CD4-positive, alpha-beta T cell treated with Interleukin-17A for 1 hour (primary cell): ENCODE measurements at places on chromosomes 12 and 14.

DNA sequence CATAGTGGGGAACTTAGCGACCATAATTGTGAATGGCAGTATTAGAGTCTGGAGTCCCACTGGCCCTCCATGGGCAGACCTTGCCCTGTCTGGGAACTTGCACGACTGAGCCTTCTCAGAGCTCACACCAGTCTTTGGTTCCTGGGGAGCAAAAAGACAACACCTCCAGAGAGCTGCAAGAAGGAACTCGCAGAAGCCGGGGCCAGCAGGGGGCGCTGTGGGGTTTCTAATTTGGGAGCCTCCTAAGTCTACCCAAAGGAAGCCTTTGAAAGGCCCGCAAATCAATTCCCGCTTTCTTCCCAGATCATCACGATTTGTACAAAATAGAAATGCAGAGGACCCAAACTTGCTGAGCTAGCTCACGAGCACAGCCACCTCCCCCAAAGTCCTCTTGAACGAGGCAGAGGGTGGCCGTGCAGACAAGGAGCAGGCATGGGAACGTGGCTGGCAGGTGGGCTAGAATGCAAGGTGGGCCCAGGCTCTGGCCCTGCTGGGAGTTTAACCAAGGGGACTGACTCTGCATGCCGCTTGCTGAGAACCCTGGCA, 46.3 kb upstream of the FBXO21 start:
- peak; percentile 47 for DNase-seq

DNA sequence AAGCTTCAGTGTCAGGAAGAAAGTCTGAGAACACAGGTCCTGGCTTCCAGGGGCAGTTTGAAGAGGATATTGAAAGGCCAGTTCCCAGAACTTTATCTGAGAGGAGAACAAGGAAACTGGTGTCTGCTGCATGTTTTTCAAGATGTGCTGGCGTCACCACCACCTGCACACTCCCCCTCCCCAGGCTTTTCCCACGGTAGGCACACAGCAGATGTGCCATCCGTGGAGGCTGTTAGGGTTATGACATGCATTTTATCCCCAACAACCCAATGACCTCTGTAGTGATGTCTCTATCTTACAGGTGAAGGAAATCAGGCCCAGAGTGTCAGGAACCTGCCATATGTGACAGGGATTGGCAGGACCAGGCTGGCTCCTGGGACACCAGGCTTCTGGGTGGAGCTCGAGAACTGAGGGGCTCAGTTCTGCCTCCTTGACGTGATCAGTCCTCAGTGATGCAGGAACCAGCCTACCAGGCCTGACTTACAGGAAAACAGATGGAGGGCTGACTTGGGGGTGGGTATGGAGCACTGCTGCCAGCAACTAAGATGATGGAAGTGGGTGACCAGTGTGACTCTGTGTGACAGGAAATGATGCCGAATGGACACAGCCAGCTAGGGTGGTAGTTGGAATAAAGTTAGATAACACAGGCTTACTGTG, 16.8 kb downstream of the SLC25A47 start:
- no peak for DNase-seq

GRCh38 chr14:48725051-48725734, 861.0 kb downstream of the RPS29 start:
- no peak for DNase-seq

- DNase-seq = peak; percentile 75
Measured at GRCh38 chr12:630656-631632, 32.3 kb downstream of the NINJ2 start.

DNA sequence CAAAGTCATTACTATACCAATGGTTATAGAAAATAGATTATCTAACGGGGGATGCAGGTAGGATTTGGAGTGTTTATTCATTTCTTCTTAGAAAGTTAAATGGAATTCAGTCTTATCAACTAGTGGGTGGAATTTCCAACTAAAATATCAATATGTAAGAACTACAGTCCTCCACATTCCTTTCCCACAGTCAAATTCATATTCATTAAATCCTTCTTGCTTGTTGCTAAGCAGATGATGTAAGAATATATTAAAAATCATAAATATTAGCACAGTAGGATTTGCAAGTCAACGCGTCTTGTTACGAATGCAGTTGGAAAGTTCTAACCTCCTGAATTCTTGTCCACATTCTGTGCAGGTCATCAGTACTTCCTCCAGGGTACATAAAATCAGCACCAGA, 259.2 kb downstream of the CPNE8 start:
- DNase-seq = no peak

DNA sequence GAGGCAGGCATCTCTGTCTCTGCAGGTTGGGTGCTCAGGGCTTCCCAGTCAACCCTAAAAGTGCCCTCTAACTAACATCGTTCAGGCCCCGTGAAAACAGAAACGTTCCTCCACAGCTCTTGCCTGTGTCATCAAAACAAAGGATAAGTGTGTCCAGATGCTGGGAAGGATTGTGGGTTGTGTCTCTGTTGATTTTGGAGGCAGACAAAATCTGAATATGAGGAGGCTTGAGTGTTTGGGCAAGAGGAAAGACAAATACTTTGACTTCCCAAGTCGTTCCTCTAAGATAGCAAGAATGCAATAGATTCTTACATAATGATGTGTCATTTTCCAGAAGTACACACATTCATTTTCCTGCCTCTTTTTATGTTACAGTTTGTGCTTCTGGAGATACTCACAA, 52.9 kb downstream of the SERPINA3 start:
- no peak for DNase-seq

DNA sequence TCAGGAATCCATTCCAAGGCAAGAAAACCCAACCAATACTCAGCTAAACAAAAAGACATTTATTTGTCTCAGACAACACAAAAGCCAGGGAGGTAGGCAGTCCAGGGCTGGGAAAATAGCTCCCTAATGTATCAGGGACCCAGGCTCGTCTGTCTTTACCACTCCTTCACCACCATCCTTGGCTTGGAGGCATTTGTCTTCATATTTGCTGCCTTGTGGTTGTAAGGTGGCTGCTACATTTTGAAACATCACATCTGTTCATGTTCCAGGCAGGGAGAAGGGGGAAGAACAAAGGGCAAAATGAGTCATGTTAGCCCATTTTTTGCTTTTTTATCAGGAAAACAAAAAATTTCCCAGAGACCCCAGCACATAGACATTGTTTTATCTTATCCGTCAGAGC, 44.8 kb upstream of the PCED1B start:
- DNase-seq = no peak

GRCh38 chr12:38775457-38775856, 129.9 kb downstream of the CPNE8 start:
- DNase-seq = no peak

- no peak for DNase-seq
Measured at GRCh38 chr14:35631071-35631805, 97.3 kb downstream of the INSM2 start.

DNA sequence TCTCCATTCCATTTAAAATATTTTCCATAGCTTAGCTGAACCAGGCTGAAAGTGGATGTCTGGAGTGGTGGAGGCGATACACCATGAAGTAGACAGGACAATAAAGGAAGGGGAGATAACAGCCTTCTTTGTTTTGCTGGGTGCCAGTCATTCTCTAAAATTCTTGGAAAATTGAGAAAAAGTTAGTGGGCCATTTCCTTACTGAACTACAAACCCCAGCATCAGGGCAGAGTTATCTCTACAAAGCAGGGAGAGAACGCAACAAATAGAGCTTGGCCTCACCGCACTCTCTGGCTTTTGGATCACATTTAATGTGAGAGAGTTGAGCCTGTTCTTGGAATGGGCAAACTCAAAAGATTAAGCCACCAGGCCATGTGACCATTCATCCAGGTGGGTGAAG, 41.2 kb upstream of the LRRC10 start:
- no peak for DNase-seq

DNA sequence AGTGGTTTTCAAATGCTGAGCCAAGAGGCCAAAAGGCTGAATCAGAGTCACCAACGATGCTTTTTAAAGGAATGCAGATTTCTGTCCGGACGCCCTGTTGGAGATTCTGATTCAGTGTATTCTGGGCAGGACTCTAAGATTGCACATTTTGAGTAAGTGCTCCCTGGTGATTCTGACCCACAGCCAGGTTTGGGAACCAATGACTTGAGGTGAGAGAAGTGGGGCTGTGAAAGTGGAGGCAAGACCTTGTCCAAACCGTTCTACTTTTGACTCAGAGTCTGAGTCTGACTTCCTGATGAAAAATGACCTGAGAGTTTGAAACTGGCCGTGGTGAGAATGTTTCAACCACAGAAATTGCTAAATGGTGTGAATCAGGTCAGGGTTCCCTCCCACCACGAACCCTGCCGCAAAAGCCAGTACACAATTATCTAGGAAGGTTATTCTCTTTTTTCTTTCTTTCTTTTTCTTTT, 90.2 kb downstream of the NTN4 start:
- DNase-seq = no peak

- no peak for DNase-seq
Measured at GRCh38 chr14:59305836-59306555, 117.5 kb downstream of the DAAM1 start.

DNA sequence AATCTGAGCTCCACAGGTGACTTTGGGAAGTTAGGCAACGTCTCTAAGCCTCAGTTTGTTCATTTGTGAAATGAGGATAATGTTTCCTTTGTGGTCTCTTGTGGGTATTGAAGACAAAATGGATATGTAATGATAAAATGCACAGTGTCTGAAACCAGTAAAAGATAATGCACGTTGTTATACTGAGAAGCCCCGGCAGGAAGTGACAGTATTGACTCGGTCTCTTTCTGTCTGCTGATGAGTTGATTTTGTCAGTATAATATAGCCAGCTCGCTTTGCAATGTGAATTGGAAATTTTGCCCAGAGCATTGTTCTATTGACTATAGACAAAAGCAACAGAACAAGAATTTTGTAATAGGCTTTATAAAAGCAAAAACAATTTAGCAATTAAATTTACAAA, 49.2 kb upstream of the SLC38A1 start:
- no peak for DNase-seq

DNA sequence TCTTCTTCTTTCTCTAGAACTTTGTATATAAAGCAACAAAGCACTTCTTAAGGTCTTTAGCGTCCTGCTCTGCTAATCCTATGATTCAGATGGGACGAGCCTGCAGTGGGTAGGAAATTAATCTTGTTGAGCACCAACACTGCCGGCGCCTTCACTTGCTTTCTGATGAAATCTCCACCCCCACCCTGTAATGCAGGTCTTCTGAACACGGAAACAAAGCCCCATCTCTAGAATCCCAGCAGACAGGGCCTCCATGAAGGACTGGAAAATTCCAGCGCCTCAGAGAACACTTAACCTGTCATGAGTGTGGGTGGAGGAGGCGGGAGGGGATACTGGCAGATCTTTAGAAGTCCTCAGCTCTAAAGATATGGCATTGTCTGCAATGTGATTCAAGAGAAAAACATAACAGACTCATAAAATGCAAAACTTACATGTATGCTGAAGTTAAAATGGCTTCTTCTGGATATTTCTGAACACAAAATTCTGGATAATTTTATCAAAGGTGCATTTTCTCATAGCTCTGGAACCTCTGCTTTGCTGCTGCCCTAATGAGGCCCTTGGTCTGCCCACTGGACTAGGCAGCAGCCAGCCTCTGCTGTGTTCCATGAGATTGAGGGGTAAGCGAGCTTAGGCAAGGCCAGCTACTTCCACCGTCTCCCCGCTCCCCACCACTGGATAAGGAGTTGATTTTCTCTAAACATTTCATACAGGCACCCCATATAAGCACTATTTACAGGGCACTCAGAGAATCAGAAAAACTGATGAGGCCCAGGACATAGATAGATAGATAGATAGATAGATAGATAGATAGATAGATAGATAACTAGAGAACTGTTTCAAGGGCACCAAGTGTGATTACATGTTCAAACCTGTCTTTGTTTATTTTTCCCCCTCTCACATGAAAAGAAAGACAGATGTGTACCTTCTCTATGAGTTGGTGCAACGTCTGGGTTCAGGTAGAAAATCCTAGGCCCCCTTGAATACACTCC, 43.1 kb downstream of the ZFP36L1 start:
- DNase-seq = no peak

- no peak for DNase-seq
Measured at GRCh38 chr12:115767916-115768315, 509.6 kb downstream of the MED13L start.

GRCh38 chr14:70982200-70982599, 74.9 kb downstream of the PCNX1 start:
- peak; percentile 40 for DNase-seq

GRCh38 chr12:32407795-32408194, 8.4 kb downstream of the FGD4 start:
- no peak for DNase-seq

DNA sequence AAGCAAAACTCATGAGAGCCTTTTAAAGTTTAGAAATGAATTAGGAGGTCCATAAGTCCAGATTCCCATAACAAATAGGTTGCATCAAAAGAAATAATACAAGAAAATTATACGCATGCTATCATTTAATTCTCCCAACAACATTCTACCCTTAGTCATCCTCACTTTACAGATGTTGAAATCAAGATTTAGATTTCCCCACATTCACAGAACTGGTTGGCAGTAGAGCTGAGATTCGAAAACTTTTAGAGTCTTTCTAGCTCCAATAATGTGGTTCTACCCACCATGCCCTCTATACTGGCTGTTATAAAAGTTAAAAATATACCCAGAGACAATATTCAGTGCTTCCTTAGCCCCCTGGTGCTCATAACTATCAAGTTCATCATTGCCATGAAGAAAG, 56.6 kb upstream of the METAP2 start:
- no peak for DNase-seq

DNA sequence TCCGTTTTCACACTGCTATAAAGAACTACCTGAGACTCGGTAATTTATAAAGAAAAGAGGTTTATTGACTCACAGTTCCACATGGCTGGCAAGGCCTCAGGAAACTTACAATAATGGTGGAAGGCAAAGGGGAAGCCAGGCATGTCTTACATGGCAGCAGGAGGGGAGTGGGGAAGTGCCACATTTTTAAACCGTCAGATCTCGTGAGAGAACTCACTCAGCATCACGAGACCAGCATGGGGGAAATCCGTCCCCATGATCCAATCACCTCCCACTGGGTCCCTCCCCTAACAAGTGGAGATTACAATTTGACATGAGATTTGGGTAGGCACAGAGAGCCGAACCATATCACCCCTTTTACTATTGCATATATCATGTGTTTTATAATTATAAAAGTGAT, 2.0 kb upstream of the PIGH start:
- no peak for DNase-seq

GRCh38 chr14:67469954-67470353, 18.6 kb downstream of the TMEM229B start:
- no peak for DNase-seq

GRCh38 chr12:111084605-111085004, 164.2 kb upstream of the MYL2 start:
- no peak for DNase-seq

DNA sequence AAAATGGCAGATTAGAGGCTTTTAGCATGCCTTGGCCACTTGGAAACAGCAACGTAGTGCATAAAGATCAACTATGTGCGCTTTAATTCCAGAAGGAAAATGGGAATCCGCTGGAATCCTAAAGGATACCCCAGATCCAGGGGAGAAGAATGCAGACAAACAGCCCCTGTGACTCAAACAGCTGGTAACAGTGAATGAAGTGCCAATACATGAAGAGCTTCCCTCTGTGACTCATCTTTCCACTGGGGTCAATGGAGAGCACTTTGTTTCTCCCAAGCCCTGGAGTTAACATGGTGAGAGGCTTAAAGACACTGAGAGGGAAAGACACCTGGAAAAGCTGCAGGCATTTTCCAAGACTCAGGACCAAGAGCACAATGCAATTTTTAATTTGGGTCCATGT, 263.1 kb downstream of the CEP128 start:
- DNase-seq = no peak

GRCh38 chr14:62162998-62163589, 400.9 kb downstream of the SNAPC1 start:
- peak; percentile 26 for DNase-seq

- no peak for DNase-seq
Measured at GRCh38 chr12:20369305-20370013, 1.1 kb downstream of the PDE3A start.
